ENCODE measurements at places on chromosomes 3 and 15.
A peak's percentile ranks its signal among the peaks of the same experiment; 100 is the strongest.

DNA sequence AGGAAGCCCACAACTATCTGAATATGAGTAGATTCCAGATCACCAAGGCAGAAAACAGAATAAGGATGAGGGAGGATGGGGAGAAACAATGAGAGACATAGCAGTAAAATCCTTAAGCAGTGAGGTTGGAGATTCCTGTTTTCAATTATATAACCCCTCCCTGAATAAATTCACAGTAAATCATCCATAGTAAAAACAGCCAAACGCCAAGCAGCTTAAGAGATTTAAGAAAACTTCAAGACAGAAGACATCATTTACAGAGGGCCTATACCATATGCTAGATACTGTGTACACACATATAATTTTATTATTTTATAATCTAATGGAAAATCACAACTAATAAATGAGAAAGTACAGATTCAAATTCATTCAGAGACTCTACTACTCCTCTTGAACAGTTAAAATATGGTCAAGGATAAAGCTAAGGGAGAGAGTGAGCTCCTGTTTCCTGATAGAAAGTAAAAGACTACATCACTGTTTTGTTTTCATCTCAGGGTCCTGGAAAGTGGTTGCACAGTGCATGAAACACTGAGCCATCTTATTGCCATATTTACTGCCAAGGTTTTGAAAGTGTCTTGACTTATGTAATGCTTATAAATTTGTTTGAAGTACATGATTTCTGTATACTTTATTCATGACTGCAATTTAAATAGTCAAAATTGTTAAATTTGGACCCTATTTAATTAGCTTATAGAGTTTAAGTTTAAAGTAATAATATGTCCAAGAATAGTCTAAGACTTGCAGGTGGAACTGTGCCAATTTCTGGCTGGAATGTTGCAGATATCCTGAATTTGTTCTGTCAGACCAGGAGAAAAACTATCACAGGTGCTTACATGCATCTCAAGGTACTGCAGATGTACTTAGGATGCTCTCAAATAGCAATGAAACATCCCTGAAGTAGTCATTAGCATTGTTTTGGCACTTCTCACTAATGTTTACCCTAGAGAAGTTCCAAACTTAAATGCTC, 141.4 kb downstream of the TBL1XR1 start:
- DNase-seq: peak; percentile 40

DNA sequence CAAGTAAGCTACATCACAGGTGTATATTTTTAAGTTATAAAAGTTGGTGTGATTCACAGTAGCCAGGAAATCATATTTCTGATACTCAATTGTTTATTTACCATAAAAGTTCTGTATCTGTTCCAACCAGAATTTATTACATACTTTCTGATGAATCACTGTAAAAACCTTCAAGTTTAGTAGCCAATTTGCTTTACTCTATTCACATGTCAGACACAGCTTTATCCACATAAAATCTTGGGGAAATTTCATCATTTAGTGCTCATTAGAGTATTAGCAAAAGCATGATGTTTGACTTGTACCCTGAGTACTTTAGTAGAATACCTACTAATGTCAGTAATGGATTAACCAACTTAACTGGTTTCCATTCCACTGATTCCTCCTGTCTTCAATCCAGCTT, 249.8 kb downstream of the POLQ start:
- no peak for DNase-seq

DNA sequence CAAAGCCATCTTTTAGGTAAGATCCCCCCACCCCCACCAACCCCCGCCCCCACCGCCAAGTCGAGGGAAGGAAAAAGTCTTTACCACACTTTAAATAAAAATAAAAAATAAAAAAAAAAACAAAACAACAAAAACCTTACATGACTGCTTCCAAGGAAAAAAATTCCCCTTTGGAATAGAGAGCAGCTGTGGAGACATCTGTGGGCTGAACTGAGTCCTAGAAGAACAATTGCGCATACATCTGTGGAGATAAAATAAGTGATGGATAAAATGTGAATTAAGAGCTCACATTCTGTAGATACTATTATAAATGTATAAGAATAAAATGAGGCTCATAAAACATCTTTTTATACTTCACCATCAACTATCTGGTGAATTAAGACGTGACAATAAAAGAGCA, 601.7 kb upstream of the AGTR1 start:
- DNase-seq: no peak

DNA sequence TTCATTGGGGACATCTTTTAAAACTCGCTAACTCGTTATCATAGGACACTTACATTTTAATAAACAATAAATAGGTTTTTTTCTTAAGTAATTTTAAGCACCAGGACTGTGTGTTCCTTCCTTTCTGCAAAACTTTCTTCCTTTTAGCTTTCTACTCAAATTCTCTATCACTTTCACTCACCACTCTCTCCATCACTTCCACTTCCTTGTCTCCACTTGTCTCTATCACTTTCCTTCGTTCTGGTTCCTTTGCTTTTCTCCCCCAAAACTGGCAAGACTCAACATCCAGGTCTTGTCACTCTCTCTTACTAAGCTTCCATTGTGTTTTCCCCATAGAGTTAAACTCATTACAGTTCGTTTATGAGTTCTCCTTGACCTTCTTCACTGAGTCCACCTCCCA, 99.0 kb downstream of the ZPLD1 start:
- no peak for DNase-seq

DNA sequence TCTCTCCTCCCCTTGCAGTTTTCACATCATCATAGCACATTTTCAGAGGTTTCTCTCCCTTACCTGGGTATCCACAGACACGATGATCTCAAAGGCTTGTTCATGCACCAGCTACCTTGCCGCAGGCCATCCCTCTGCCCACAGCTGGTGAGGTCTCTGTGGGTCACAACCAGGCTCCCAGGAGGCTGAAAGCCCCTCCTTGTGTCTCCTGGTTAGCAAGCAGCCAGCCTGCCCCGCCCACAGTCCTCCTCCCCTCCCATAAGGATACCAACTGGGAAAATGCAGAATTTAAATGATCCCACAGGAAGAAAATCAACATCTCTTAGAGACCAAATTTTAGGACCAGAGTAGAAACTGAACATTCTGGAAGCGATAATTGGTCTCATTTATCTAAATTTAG, 213.5 kb upstream of the PPP2R3A start:
- no peak for DNase-seq

DNA sequence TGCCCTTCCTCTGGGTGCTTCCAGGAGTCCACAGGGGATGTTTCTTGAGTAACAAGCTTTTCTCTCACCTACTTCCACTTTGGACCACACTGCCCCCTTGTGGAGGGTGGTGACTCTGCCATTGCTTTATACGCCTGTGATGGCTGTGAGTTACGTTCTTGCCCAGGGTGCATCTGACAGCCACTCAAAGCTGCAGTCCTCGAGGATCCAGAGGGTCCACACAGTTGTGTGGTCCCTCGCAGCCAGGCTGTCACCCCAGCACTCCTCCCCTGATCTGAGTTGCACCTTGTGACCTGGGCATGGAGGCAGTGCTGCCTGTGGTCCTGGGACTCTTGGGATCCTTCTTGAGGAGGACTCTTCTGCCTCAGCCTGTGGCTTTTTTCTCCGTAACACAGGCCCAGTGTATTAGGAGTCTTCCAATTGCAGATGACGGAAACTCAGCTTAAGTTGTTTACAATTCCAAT, 23.4 kb downstream of the FOXL2 start:
- peak; percentile 80 for DNase-seq

GRCh38 chr3:9420850-9421549, 23.6 kb downstream of the SETD5 start:
- DNase-seq: peak; percentile 38

- DNase-seq: peak; percentile 53
Observed at GRCh38 chr3:13612829-13613228, 63.9 kb downstream of the FBLN2 start.

DNA sequence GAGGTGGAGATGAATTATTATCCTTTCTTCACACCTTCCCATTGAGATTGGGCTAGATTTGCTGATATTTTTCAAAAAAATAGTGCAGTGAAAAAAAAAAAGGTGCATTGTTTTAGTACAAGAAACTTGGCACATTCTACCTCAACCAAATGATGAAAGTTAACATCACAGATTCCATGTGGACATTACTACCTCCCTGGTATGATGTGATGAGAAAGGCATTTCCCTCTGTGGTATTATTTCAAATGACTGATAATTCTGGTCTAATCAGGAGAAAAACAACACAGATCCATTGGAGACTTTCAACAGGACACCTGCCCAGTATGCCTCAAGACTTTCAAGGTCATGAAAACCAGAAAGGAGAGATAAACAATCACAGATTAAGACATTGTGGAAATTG, 313.4 kb downstream of the BCHE start:
- DNase-seq: no peak

GRCh38 chr3:134236505-134237170, 14.0 kb downstream of the RYK start:
- no peak for DNase-seq

DNA sequence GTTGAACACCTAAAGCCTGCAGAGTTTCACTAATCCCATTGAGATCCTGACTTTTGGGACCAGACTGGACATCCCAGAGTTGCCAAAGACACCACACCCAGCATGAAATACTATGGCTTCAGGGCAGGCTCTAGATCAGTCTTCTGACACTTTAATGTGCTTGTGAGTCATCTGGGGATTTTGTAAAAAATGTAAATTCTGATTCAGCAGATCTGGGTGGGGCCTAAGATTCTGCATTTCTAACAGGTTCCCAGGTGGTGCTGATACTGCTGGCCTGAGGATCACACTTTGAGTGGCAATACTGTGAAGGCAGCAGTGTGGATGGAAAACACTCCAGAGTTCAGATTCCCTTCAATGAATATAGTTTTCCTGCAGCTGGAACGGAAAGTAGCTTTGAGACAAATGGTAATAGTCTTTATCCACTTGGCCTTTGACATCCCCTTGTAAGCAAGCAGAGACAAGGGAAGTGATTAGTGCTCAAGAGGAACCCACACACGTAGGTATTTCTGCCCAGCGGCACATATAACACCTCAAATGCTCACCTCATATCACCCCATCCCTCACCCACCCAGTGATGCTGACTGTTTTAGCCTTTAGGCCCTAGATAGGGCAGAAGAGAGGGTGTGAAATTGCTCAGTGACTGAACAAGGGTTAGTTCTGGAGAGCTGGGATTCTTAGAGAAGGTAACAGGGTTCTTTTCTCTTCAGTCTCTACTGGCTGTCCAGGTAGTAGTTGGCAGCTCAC, 51.5 kb upstream of the GSK3B start:
- peak; percentile 82 for DNase-seq

- DNase-seq: no peak
Observed at GRCh38 chr3:43364926-43365325, 78.6 kb downstream of the SNRK start.

DNA sequence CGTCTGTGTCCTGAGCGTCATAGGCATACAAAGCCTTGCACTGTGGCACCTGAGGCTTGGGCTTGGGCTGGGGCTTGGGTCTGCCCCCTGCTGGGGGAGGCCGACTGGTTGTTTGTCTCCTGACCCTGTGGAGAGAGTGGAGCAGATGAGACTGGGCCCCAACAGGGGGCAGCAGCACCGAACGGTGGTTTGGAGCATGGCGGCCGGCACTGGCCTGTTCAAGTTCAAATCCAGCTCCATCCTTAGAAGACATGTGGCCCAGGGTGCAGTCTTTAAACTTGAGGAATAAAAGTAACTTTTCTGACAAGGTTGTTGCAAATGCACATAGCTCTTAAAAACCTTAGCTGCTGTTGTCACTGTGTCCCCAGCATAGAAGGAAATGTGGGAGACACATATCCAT, 33.3 kb downstream of the CCNB2 start:
- DNase-seq: peak; percentile 24

DNA sequence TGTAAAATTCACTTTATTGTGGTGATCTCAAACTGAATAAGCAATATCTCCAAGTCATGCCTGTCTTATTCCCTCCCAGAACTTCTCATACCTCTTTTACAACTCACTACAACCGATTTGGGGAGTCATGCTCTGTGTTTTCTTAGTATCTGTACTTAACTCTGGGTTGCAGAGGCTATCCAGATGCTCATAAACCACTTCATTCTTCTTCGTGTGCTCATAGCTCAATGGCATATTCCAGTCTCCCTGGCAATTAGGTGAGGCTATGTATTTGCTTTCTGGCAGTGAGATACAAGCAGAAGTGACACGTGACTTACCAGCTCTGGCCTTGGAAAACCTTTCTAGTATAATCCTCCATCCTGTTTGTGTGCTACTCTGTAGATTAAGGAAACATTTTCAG, 360.9 kb downstream of the ZNF385D start:
- peak; percentile 98 for DNase-seq

DNA sequence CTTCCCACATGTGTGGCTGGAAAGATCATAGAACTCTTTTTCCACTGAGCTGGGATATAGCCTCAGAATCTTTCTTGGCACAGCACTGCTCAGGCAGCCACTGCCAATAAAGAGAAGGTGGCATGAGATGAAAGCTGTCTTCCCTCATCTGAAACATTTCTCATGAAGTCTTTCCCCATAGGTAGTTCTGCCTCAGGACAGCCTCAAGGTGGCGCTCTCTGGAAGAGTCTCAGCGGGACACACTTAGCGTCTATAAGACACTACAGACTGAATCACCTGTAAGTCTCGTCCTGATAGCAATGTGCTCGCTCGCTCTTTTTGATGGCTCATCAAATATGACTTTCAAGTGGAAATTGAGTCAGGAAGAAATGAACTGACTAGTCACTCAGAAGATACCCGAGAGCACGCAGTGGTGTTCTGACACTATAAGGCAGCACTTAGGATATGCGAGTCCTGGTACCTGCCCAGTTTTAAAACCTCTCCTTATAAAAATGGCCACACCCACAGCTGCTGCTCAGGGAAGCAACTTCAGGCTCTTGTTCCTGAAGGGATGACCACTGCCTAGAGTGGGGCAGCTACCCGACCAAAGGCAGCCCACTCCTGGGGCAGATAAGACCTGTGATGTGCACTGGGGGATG, 269.5 kb downstream of the SUCLG2 start:
- DNase-seq: peak; percentile 32

DNA sequence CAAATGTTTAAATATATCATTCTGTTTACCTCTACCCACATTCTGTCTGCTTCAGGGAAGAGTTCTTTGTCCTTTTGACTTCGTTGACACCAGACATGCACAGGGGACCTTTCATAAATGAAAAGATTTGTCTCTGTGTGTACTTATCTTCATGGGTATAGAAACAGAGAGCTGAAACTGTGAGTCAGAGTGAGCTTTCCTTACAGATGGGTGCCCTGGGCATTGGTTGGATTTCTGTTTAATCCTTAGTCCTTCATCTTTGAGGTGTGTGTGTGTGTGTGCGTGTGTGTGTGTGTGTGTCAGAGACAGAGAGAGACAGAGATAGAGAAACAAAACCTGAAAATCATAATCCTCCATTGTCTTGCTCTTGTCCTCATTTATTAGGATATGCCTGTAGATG, 517.4 kb downstream of the TUSC7 start:
- DNase-seq: no peak

DNA sequence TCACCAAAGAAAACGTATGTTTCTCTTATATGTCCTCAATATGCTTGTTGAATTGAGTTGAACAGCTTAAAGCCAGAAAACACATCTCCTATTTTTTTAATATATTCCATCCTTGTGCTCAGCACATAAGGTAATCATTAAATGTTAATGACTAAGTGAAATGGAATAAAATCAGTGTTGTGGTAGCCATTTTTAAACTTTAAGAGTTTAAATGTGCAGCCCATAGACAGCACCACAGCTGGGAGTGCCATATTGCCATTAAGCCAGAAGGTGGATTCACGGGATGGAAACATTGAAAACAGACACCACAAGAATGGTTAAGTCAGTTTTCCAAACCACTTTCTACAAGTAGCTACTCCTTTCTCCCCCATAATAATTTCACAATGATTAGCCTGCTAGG, 76.8 kb upstream of the C15orf61 start:
- peak; percentile 51 for DNase-seq

GRCh38 chr3:177131927-177132636, 65.2 kb downstream of the TBL1XR1 start:
- no peak for DNase-seq

Measured in AG10803 (cell line).